Stimulated activated CD4-positive, alpha-beta T cell treated with anti-CD3 and anti-CD28 coated beads, Interleukin-4, amount 100 ng/mL, for 48 hours (primary cell): ENCODE measurements at places on chromosomes 12 and 14.

DNA sequence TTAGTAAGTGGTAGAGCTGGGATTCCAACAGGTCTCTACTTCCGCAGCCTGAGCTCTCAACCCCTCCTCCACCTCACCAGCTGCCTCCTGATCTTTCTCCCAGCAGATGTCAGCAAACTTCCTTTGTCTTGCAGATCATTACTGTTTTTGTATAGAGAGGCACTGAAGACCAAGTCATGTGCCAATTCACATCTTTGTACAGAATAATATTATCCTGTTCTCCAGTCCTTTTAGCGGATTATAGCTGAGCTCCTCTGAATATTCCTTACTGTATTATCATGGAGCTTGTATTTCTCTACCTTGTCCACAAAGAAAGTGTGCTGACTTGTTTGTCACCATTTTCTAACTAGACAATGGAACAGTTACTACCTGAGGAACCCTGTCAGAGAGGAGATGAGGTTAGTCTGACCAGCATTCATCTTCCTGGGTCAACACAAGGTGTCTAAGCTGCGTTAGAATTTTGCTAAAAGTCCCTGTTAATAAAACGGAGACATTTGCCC lies 142.3 kb upstream of the ARHGAP5 start:
- no peak for DNase-seq

DNA sequence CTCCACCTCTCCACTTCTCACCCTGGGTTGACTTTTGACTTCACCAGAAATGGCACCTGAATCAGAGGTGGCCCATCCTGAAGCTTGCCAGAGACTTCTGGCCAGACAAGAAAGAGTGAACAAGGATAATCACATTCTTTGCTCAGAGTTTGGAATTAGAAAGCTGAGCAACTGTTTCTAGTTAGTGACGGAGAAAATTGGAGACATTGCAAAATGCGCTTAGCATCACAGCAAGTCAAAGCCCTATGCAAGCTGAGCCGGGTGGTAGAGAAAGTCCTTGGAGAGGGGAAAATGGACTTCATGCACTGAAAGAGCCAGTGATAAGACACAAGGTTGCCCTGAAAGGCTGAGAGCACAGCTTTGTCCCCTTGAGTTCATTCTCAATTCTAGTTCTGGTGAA lies 161.8 kb downstream of the PAH start:
- DNase-seq, result no peak

DNA sequence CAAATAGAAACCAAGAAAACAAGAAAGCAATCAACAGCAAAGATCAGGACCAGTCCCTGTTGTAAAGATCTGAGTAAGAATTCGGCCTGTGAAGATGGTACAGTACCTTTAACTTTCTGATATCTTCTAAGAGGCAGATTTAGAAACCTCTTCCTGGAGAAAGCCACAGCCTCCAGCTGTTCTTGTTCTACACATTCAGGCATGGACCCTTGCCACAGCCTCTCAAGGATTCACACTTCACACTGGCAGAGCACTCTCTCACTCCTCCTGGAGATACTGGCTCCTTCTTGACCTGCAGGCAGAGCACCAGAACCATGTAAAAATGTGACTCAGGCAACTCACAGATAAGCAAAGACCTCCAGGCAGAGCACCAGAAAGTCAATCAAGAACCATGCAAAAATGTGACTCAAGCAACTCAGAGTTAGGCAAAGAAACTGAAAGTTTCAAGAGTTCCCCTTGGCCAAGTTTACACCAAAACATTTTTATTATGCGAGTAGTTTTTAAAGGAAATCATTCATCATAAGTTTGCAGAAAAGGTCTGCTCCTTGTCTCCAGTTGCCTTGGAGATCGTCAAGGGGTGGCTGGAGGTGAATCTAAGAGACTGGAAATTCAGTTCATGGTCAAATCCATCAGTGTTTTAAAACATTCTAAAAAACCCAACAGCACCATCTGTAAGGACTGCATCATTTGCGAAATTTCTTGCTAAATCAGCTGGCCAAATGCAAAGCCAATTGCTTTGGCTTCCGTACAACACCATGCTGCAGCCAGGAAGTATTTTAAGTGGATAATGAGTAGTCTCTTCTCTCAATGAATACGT lies 119.3 kb upstream of the MDM1 start:
- DNase-seq, result peak; percentile 12

DNA sequence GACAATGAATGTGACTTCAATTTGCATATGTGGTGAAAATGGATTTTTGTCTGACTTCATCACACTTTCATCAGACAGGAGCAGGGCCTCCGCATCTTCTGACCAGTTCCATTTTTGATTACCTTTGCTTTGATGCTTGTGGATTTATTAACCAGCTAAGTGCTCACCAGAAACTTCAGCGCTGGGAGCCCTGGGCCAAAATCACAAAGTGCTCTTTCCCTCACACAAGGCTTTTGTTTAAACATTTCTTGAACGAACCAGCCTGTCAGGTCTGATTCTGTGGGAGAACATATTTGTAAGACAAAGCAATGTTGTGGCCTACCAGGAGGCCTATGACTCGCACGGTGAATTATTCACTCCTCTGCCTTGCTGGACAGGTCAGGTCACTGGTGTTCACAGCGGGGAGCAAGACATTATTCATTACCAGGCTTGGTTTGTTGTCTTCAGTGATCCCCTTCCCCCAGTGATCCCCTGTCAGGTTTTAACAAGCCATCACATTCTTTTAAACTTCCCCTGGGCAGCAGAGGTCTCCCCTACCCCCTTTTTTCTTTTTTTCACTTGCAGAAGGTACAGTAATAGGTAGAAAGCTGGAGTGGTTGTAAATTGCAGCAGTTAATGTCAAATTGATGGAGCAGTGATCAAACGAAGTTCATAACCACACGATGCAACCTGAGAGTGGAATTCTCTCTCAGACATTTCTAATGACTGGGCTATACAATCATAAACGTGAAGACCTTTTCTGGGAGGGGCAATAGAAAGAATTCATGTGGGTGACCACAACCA lies 167.5 kb upstream of the PRICKLE1 start:
- DNase-seq, result no peak

GRCh38 chr12:75561921-75562320 lies 50.5 kb upstream of the KRR1 start:
- DNase-seq, result no peak

DNA sequence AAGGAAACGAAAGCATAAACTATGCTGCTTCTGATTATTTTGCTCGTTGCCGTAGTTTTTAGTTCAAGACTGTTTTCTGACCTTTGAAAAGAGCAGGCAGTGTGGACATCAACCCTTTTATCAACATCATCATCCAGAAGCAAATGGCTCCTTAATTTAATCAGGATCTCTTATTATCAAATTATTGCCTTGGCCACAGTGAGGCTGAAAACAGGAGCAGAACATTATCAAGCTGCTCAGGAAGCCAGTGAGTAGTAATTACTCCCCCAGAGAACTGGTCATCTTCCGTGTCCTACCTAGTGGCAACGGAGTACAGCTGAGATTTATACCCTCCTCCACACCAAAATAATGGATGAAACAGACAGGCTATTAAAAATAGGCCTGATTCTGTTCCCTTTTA lies 2.2 kb upstream of the DIABLO start:
- DNase-seq, result no peak

- DNase-seq, result no peak
These were observed 125.9 kb downstream of the ACSS3 start for GRCh38 chr12:81203671-81204204.
